NT2/D1 (cell line): ENCODE measurements at places on chromosomes 1 and 21.

DNA sequence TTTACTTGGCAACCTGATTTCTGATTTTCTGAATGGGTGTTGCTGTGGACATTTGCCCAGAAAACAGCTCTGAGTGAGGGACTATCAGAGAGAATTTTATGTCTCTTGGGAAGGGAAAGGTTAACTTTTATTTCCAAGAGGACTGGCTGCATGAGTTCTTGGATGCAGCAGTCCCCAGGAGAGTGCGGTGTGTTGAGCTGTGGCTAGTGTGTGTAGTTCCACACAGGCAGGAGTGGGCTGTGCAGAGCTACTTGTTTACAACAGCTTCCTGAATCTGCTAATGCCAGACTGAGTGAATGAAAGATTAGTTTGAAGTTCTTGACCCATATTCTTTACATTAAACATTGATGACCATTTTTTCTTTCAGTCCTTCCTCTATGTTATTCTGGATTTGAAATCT is 41.0 kb upstream of the APOBEC4 start:
- DNase-seq, result no peak

- no peak for DNase-seq
Measured at GRCh38 chr1:35777109-35777508, 7.3 kb upstream of the CLSPN start.

DNA sequence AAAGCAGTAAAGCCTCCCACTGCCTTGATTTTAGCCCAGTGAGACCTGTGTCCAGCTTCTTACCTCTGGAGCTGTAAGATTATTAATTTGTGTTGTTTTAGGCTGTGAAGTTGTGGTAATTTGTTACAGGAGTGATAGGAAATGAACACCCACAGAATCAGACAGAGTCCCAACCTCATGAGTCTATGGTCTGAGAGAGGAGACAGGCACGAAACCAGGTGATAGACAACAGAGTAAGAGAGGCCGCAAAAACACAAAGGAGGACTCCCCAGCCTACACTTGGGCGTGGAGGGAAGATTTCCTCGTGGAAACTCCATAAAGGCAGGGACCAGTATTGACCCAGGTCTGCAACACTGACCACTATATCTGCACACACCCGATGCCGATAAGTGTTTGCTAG is 234.6 kb upstream of the JUN start:
- no peak for DNase-seq

GRCh38 chr1:190904091-190904695 is 426.5 kb upstream of the BRINP3 start:
- DNase-seq, result no peak

- no peak for DNase-seq
Measured at GRCh38 chr1:165824269-165824643, 3.2 kb upstream of the UCK2 start.
